NCI-H1436 treated with DMSO at 0.1 percent for 48 hours (cell line): ENCODE measurements at places on chromosomes 12 and 14.

DNA sequence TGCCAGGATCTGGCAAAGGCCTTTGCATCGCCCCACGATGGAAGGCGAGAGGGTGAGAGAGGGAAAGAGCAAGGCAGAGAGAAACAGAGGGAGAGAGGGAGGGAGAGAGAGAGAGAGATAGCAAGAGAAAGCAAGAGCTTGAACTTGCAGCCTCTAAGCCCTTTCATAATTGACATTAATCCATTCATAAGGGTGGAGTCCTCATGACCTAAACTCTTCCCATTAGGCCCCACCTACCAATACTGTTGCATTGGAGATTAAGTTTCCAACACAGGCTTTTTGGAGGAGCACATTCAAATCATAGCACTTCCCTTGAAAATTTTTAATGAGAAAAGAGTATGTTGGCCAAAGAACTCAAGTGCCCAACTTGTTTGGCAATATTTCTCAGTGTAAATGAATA, 48.6 kb upstream of the ZDHHC17 start:
- DNase-seq, result no peak

- no peak for DNase-seq
These were observed 1.2 kb upstream of the NEMP1 start for GRCh38 chr12:57079821-57080220.

DNA sequence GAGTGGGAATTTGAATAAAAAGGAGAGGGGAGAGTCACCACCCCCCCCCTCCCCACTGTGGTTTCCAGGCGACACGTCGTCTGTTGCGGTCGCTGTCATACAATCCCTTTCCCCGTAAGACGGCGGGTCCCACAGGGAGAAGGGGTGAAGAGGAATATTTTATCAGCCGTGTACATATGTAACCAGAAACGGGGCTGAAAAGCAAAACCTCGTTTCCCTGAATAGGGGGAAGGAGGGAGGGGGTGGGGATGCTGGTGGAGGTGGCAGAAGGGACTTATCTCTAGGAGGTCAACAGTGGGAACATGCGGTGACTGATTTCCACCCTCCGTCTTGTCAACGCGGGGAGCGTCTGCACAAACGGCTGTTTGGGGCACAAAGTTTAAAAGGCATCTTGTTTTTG, 171.4 kb downstream of the RBM19 start:
- peak; percentile 2 for DNase-seq

- no peak for DNase-seq
These were observed 379.4 kb downstream of the ALG10 start for GRCh38 chr12:34401659-34402227.

DNA sequence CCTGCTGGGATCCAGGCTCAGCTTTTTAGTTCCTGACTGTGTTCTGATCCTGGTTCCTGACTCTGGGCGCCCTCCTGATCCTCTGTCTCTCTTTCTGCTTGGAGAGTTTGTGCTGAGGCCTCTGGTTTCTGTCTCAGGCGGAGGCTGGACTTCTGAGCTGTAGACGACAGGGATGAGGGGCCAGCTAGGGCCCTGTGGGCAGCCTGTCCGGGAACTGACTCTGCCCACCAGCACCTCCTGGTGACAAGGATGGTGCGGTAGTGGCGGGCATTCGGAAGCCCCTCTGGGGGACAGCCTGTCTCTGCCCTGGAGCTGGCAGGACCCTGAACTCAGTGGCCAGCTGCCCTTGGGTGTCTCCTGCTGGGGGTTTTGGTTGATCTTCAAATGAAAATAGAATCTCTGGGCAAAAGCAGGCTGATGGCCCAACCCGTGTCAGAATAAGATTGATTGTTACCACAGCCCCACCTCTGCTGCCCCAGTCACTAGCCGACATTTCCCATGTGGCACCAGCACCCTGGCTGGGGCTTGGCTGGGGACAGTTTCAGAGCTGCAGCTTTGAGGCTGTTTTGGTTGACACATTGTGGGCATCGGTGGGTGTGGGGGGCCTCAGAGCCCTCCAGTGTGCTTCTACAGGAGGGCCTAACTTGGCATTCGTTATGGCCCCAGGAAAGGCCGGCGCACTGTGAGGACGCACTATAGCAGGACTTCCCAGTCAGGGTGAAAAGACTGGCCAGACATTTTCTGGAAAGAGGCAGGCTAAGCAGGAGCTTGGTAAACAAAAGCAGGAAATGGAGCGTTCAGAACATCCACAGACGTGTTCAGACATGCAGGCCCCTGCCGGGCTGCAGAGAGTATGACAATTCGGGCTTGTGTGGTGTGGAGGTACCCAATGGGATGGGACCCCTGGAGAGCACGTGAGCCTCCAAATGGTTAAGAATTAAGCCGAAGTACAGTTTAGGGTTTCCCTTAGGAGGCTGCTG, 16.2 kb downstream of the KRT80 start:
- peak; percentile 71 for DNase-seq

GRCh38 chr12:116012757-116013156, 264.7 kb downstream of the MED13L start:
- DNase-seq, result no peak

DNA sequence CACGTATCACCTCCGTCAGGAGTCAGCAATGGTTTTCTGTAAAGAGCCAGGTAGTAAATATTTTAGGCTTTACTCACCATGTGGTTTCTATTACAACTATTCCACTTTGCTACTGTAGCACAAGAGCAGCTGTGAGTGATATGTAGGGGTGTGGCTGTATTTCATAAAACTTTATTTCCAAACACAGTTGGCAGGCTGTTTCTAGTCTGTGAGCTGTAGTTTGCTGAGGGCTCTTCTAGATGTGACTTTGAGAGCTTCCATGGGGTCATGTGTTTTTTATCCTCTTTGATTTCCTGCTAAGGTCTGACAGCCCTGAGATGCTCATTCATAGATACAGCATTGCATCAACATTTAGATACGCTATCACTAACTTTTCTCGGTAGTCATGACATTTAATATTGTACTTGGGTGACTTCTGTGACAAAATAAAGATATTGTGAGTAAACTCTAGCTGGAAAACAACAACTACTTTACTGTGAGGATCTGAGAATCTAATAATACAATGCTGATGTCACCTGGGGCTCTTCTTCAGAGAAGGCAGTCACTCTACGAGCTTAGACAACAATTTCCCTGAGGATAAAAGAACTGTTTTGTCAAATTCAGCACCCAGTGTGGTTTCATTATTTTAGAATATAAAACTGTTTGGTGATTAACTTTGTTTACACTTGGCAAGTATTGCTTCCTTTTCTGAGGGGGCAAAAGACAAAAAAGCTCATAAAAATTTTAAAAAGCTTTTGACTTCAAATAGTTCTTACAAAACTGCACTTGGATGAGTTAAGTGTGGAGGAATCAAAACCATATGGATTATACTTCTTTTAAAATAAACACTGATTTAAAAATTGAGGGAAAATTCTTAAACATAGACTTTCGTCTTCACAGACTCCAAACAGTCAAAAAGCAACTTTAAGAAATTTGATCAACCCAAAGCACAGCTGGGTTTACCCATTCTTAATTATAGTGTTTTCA, 231.2 kb upstream of the DCN start:
- DNase-seq, result no peak

DNA sequence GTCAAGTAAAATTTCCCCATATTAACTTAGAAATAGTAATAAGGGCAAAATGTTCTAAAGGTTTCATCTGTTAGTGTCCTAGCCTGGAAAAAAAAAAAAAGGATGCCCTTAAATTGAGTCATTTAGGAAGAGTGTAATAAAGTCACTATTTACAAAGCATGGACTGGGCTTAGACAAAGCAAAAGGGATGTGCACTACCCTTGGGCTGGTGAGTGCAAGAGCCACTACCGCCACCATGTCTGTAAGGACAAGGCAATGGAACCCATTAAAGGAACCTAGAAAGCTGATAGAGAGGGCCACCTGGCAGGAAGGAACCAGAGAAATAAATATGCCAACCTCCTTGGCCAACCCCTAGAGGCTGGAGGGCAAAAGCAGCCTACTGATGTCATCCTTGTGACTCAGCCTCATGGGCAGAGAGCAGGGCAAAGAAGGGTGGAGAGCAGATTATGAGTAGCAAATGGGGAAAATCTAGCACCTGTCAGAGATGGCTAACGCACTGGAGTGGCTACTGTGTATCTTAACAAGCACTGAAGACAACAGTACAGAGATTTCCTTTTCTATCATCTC, 59.5 kb upstream of the FUT8 start:
- DNase-seq, result no peak

GRCh38 chr14:61429316-61429715, 107.9 kb downstream of the PRKCH start:
- DNase-seq, result no peak

DNA sequence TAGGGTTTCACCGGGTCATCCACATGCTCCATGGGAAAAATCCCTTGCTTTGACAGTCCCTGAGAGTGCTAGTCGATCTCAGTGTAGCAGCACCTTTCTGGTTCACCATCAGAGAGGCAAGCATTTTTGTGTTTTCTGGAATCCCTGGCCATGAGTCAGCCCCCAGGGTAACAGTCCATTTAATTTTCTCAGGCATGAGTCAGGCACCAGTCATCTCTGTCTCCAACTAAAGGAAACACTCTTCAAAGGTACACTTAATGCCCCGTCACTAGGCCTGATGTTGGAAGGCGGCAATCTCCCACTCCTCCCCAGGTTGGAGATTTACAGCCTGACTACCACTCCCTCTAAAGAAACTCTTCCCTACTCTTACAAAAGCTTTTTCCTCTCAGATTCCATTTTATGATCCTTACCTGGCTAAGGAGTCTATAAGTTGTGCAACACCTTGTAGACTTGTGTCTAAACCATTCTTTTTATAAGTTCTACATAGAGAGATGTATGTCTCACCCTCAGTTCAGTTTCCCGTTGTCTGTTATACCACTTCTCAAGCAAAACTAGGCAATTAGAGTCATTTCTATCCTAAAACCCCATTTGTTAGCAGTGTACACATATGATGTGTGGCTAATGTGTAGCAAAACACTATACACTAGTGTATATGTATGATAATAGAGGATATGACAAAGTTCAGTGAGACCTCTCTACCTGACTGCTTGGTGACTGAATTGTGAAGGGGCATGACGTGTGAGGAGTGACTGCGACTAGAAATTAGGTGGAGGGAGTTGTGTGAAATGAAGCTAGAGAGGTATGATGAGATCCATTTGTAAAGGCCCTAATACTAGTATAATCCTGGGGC, 24.6 kb downstream of the TMEM19 start:
- DNase-seq, result no peak

- no peak for DNase-seq
These were observed 3.0 kb upstream of the FOS start for GRCh38 chr14:75275598-75275997.

DNA sequence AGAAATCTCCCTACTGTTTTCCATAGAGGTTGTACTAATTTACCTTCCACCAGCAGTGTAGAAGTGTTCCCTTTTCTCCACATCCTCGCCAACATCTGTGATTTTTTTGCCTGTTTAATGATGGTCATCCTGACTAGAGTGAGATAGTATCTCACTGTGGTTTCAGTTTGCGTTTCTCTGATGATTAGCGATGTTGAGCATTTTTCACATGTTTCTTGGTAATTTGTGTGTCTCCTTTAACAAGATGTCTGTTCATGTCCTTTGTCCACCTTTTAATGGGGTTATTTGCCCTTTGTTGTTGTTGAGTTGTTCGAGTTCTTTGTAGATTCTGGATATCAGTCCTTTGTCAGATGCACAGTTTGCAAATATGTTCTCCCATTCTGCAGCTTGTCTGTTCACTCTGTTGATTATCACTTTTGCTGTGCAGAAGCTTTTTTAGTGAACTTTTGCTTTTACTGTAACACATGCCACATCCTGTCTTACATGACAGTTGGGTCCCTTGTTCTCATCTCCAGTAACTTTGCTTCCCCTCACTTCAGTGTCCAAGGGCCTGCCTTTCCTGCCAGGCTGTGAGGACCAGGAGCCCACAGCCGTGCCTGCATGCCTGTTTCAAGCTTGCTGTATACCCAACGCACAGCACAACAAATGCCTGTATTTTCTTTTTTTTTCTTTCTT, 64.9 kb downstream of the SPRING1 start:
- DNase-seq, result no peak

GRCh38 chr12:5030066-5030465, 13.6 kb upstream of the KCNA5 start:
- no peak for DNase-seq

GRCh38 chr14:70654632-70655031, 12.9 kb downstream of the TTC9 start:
- DNase-seq, result no peak

GRCh38 chr12:122753319-122753650, 661 bp downstream of the DENR start:
- no peak for DNase-seq

- no peak for DNase-seq
These were observed 15.0 kb downstream of the ZFYVE21 start for GRCh38 chr14:103730490-103731035.

DNA sequence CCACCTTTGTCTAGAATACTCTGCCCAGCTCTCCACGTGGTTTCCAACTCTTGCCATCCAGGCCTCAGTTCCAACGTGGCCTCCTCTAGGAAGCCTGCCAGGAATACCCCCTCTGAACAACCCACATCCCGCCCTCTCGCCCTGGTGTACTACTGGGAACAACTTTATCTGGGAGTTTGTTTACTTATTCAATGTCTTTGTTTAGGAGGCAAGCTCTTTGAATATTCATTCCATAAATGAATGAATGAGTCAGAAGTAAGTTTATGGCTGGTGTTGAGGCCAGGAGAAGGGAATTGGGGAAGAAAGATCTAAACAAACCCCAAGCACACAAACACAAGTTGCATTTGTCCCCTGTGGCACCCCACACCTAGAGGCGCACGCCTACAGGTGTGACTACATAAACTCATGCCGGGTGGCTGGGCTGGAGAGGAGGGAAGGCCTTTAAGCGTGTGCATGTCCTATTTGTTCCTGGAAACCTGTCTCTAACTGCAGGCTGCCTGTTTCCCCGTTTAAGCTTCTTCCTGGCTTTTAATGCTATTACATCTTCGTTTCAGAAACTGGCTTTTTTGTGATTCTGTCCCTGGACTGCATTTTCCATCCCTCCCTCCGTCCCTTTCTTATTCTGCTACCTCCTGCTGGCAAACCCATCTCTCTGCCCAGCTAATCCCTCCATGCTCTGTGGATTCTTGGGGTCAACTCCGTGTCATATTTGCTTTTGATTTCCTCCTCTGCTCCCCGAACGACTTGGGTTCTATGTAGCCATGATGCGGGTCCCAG, 57.9 kb downstream of the FZD10 start:
- no peak for DNase-seq

DNA sequence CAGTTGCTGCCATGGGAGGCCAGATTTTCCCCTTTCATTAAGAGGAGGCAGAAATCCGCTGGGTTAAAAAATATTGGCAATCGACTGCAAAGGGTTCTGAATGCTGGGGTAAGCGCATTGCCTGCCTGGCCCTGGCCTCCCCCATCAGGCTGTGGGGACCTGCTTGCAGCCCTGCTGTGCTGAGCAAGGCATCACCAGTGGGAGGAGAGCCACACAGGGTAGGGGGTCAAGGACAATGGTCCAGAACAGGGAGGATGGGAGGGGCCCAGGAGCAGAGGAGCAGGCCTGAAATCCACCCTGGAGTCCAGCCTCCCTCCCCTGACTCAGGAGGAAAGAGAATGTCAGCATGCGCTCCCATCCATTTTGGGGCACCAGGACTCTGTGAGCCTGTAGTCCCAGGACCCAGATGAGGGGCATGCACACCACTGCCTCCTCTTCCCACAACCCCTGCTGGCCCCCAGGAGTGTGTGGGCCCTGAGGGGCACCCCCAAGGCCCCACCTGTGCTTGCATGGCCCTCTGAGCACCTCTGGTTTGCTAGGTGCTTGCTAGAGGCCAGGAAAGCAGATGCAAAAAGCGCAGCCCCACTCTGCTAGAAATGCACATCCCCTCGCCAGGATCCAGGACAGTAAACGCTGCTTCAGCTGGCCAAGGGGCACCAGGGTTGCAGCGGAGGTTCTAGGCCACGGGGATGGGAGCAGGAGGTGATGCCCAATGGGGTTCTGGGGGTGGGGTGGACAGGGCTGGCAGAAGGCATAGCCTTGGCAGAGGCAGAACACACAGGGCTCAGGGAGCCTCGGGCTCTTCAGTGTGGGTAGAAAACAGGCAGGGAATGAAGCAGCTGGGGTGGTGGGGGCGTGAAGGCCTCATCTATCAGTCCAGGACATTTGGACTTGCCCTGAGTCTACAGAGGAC, 14.6 kb downstream of the TESC start:
- DNase-seq, result no peak
